NCI-H1694 (cell line): ENCODE measurements at places on chromosomes 4 and X.

DNA sequence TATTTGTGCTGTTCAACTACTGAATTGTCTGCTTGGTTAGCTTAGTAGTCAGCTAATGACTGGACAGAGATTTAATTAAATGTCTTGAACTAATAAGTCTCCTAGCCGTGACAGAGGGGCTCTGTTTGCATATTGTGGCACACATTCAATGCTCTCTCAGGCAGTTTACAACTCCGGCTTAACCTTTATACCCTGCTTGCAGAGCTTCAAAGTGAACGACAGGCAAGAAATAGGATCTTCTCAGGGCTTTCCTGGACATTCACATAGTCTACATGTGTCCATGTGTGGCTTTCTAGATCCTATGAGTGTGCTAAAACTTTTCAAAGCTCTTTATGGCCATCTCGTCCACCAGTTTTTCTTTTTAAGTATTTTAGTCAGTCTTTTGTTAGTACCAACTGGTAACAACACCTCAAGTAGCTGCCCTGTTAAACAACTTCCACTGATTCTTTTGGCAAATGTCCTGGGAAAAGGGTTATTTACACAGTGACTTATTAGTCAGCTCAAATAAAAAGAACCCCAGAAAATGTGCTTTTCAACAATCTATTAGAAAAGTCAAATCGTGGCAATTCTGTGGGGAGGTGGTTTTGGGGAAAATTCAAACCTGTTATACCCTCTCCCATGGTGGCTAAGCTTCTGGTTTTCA, 28.6 kb downstream of the OR13H1 start:
- no peak for DNase-seq

DNA sequence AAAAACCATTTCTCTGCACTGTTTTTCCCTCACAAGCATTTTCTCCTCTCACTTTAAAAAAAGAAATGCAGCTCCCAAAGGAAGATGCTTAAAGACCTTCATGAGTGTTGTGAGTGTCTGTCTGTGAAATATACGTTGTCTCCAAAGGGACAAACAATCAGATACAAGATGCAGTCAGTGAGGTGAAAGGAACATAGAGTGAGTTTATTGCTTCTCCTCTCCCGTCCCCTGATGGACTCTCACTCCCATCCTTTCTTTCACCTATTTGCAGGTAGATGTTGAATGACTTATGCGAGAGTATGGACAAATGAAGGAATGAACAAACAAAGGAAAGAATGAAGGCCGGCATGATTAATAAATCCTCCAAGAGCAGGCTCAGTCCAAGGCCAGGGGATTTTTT, 561.2 kb upstream of the DIPK2B start:
- DNase-seq = no peak

DNA sequence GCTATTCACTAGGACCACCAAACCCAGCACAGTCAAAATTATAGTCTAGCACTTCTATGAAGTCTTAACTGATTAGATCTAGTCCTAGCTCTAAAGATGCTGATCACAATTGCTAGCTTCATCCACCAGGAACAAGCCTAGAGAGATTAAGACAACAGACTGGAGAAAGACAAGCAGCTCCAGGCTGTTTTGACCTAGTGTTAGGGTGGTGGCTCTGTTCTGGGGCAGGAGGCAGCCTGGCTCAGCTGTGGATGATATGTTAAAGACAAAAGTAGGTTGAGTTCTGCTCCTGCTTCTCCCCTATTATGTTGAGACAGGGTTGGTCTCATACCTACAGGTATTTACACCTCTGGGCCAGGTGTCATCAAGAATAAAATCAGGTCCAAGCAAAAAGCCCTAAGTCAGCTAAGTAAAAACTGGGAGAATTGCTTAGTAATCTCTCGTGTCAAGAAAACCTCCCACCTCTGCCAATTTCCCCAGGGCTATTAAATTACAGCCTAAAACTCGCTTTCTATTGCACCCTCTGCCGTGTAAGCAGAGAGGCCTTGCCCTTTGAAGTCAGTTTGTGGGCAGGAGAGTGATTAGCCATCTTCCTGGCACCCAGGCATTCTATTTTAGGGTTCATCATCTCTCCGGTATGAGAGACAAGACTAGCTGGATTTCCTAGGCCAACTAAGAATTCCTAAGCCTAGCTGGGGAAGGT, 39.9 kb downstream of the RAB40AL start:
- DNase-seq = no peak

DNA sequence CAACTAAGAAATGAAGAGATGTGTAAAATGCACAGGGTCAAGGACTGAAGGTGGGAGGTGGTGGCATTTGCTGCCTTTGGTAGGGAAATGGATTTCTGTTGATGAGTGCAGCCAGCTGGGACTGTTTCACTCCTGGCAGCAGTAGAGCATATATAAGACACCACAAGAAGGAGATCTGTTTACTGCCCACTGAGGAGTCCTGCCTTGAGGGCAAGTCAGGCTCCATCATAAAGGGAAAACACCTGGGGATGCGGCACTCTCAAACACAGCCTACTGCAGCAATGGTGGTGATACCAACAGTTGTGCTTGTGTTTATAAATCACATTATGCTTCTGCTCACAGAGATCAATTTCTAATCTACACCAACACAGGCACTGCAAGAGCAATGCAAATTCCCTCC, 222.1 kb downstream of the TACR3 start:
- DNase-seq = no peak

- no peak for DNase-seq
These were observed 124.2 kb downstream of the CAMK2D start for GRCh38 chr4:113637363-113637762.

DNA sequence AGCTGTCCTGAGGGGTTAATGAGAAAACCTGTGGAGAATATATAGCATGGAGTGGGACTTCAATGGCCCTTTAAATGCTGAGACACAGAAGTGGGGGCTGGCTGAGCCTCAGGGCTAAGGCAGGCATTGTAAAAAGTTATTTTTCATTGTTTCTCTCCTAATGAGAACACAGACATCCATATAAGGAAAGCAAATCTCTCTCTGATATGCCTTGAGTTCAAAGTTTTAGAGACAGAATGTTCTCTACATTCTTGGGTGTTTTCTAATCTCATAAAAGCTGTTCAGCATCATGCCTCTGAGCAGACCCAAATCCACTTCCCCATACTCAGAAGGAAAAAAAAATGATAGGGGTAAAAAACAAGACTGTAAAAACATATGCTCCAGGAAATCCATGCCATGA, 16.8 kb upstream of the RAB40A start:
- DNase-seq = no peak

- no peak for DNase-seq
These were observed 72.1 kb upstream of the FAM241A start for GRCh38 chr4:112073181-112073580.

DNA sequence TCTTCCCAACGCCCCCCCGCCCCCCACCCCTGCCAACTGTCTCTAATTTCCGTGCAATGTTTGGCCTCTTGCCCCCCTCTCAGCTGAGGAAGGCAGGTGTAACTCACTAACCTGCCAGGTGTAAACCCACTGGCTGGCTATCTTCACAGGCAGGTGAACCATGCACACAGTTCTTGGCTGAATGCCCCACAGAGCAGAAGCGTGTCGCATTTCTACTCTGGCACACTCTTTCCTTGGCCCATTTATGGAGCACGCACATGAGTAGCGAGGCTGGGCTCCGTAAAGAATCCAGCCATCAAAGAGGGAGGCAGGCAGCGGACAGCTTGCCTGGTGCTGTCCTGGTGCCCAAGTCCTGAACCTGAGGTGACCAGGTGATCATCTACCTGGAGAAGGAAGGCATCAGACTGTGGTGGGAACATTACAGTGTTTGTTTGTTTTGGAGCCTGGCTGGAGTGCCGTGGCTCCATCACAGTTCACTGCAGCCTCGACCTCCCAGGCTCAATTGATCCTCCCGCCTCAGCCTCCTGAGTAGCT, 39.2 kb upstream of the CRMP1 start:
- no peak for DNase-seq

- no peak for DNase-seq
These were observed 44.9 kb upstream of the SLC25A31 start for GRCh38 chr4:127685292-127685691.

DNA sequence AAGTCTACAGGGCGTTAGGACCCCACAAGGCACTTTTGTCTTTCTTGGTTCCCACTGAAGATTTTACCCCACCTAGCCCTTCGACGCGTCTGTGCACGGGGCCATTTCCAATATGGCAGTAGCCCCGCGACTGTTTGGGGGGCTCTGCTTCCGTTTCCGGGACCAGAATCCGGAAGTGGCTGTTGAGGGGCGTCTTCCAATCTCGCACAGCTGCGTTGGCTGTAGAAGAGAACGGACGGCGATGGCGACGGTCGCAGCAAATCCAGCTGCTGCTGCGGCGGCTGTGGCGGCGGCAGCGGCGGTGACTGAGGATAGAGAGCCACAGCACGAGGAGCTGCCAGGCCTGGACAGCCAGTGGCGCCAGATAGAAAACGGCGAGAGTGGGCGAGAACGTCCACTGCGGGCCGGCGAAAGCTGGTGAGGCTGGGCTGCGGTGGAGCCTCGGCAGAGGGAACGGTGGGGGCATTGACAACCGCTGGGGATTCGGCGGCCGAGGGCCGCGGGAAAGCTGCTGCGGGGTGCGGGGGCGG, at the start of gene USP11:
TSS of gene USP11 (plus strand) at position 207 of the 530 bp plus-strand sequence. CDS start at position 242, 35 bp downstream.
- DNase-seq = peak; percentile 35

DNA sequence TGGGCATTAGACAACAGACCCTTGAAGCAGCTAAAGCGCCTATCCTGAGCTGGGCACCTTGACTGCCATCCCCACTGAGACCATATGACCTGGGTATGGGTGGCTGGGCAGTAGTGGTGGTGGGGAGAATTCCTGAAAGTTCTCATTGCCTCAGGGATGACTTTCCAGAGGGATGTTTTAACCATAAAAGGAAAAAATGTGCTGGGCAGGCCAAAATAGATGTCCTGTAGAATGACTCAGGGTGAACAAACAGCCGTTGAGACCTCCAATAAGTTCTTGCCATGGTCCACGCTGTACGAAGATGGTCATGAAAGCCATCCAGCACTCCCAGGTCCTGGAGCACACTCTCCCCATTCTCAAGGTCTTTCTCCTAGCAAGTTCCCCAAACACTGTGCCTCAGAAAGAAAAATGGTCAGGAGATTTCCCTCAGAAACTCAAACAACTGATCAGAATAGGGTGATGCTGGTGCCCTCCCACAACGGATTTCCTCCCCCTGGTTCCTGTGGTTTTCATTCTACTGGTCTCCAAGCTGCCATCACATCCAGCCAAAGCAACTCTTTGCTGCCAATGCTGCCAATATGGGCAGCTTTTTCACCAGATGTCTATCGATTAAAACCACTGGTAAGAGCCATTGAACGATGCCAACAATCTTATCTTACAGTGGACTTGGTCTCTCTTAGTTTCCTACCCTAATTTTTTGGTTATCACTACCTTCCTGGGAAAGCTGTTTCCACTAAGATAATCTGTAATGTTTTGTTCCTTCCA, 11.2 kb downstream of the CDKN2AIP start:
- no peak for DNase-seq

DNA sequence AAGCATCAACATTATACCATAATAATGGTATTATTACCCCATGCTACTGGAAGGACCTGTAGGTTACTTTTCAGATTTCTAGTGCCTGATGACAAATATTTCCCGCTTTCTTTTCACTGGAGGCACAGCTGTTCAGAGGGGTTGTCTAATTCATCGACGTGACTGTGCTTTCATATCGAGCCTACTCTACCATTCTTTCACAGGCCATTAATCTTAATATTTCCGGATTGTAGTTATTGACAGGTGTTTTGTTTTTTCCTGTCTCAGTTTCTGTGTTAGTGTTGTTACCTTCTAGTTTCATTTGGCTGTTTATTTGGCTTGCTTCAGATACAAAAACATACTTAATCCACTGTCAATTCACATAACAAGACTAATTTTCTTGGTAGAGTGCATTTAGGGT, 330.9 kb downstream of the SPOCK3 start:
- no peak for DNase-seq

DNA sequence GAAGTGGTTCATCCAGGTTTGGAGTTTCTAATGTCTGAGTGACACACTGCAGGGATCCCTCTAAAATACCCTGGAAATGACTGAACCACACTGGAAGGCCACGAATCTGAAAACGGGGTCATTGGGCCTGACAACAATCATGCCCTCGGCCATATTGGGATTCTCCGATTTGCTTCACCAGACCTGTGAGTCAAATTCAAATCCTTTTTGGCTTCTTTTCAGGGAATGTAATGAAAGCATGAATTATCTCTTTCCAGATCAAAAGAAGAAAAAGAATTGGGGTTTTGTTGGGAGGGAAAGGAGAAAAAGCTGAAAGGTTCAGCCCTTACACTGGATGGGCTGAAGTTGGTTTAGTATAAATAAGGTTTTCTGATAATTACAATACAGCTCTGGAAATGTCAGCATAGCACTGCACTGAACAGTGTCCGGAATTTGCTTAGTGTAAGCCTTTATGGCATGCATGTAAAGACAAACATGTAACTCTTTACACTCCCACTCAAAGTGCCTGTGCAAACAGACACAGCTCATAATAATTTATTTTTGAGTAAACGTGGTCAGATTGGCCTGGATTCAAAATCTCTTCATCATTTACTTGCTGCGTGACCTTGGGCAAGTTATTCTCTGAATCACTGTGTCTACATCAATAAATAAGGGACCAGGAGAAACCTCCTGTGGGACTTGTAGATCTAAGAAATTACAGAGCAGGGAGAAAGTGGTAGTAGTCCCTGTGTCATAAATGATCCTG, 21.4 kb downstream of the CT47C1 start:
- no peak for DNase-seq

- no peak for DNase-seq
These were observed 46.4 kb downstream of the PTPN13 start for GRCh38 chr4:86640469-86640868.

- DNase-seq = no peak
These were observed 175.5 kb downstream of the GASK1B start for GRCh38 chr4:157997296-157997695.

DNA sequence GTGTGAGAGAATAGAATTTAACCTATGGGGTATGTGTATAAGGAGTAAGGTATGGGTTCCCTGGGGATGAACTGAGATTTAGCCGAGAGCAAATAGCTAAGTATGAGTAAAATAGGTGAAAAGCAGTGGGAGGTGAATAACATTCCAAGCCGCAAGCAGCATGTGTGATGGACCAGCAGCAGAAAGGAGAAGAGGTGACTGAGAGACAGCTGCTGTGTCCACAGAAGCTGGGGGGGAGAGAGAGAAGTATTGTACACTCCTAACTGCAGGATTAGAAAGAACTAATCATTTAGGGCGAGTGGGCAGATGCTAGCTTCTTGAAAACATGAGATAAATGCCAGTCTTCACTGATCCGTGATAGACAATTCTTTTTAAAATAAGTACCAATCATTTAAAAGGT, 296.0 kb downstream of the KLHL4 start:
- no peak for DNase-seq

DNA sequence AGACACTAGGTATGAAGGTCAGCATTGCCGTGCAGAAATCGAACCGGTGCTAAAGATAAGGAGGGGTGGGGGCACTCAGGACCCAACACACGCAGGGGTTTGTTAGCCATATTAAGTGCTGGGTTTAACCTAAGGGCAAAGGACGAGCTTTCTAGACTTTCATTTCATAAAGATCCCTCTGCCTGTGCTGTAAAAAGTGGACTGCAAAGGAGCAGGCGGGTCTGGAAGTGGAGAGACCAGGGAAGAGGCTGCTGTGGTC, 1.3 kb downstream of the CASP3 start:
- no peak for DNase-seq

DNA sequence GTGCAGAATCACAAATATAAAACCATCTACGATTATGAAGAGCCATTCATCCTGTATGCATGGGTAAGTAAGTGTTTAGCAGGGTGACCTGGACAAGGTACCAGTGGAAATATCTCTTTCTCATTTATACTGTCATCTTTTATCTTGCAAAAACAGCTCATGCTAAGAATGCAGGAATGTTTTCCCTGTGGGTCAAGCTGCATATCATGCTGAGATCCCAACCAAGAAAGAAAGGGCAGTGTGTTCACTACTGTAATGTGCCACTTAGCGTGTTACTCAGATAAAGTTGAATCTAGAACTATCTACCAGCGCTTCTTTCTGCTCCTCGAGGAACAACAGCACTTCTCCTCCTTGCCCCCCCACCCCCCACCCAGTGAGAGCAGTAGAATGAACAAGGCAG, 212.7 kb upstream of the TBL1X start:
- DNase-seq = no peak
